Suppressor macrophage (primary cell): ENCODE measurements at places on chromosomes 7 and 10.

- peak; percentile 72 for DNase-seq
Measured at GRCh38 chr7:142478479-142479220, 220.8 kb upstream of the PRSS58 start.

GRCh38 chr7:85522070-85522469 lies 335.2 kb upstream of the SEMA3D start:
- no peak for DNase-seq

DNA sequence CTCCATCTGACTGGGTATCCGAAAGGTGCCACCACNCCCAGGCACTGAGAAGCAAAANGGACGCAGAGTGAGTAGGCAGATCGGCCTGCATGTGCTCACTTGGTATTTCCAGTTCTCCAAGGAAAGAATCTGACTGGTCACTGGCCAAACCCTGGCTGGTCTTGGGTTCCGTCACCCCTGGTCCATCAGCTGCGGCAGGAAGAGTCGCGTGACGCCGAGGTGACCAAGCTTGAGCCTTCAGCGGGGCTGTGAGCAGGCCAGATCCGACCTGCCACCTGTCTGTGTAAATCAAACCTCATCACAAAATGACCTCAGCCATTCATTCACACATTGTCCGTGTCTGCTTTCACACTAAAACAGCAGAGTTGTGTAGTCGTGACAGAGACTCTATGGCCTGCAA lies 28.8 kb upstream of the CHST15 start:
- DNase-seq, result no peak

DNA sequence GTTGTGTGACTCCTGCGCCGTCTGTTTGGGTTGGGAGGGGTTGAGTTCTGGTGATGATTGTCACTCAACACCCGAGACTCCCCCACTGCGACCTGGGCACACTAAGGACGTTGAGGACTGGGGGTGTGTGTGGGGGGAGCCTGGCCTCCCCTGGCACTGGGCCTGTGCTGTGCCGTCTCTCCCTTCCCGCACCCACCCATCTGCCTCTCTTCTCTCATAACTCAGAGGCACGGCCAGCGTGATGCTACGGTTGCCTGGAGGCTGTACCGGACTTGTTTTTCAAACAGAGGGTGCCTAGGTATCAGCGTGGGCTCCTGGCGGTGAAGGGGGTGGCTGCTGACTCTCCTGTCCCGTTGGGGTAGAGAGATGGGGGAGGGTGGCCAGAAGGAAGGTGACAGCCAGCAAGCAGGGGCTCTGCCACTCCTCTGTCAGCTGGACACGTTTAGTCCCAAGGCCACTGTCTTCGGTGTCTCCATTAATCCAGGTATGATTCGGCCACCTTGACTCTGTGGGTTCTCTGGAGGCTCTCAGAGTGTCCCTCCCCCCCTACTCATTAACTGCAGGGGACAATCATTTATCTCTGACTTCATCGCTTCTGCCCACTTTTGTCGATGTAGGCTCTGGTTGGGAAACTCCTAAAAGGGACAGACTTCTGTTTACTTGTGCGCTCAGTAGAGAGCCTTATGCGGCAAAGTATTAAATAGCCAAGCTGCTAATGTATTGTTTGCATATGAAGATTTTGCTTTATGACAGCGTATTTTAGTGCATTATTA lies 56.5 kb upstream of the PFKFB3 start:
- DNase-seq, result no peak

GRCh38 chr10:69446650-69447151 lies 4.6 kb upstream of the TSPAN15 start:
- DNase-seq, result peak; percentile 41

DNA sequence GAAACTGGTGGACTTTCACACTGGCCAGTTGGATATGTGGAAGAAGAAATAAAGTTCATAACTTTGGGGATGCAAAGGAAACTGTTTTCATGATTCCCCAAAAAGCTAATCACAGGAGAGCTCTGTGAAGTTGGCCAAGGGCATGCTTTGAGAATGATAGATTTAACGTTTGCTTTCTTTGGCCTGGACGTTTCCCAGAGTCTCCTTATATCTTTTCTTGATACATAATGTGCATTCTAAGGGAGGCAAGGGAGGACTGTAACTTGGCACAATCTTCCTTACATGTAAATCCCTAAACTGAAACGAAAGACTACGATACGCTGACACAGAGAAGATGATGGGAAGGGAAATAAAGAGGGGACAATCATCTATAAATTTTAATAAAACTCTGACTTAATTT lies 176.5 kb upstream of the INHBA start:
- DNase-seq, result no peak

DNA sequence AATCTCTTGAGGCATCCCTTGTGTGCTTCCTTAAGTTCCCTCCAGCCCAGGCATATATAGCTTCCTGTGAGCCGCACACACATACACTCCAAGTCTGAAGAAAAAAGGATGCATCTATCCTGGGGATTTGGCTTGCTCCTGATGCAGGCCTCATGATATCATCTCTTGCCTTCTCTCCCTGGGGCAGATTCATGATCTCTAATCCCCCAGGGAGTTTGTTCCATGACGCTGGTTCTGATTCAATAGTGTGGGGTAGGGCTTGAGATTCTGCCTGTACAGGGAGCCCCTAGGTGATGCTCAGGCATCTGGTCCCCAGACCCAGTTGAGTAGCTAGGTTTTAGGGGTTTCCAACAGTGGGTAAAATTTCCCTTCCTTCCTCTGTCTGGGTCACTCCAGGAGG lies 1.5 kb downstream of the PON1 start:
- DNase-seq, result no peak

DNA sequence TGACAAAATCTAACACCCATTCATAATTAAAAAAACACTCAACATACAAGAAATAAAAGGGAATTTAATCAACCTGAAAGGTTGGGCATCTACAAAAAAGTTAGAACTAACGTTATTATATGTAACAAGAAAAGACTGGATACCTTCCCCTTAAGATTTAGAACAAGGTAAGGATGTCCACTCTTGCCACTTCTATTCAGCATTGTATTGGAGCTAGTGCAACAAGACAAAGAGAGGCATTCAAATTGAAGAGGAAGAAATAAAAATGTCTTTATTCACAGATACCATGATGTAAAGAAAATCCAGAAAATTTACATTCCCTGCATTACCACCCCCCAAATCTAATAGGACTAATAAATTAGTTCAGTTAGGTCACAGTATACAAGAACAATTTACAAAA lies 18.3 kb downstream of the FAM149B1 start:
- DNase-seq, result no peak

DNA sequence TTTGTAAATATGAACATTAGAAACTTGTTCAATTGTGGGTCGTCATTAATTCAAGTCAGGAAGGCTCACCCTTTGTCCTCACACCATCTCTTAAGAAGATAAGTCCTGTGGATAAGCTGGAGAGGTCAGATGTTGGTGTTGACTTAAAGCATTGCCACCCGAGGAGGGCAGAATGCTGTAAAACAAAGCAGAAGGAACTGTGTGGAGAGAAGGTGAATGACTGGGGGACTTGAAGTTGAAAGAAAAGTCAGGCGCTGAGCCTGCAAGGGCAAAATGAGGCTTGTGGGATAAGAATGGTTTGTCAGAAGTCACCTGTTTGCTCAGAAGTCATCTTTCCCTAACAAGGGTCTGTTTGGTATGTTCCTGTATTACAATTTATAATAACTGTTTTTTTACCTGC lies 9.1 kb downstream of the RPA3 start:
- DNase-seq, result no peak

GRCh38 chr10:128727114-128727513 lies 600.9 kb upstream of the MKI67 start:
- DNase-seq, result no peak

DNA sequence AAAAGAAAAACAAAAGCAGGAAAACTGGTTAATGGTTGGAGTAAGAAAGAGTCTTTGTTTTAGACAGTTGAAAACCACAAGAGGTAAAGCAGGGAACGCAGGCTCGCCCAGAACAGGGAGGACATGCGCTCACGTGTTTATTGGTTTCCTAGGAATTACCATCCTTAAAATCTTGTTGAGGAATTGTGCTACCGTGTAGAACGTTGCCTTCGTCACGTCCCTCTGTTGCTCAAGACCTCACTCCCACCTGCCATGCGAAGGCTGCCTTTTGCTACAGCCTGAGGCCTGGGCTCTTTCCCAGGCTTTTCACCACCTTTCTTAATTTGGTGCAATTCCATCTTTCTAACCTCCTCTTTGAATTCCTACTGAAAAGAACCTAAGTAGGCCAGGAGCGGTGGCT lies 61.6 kb upstream of the CAMK1D start:
- DNase-seq, result no peak

DNA sequence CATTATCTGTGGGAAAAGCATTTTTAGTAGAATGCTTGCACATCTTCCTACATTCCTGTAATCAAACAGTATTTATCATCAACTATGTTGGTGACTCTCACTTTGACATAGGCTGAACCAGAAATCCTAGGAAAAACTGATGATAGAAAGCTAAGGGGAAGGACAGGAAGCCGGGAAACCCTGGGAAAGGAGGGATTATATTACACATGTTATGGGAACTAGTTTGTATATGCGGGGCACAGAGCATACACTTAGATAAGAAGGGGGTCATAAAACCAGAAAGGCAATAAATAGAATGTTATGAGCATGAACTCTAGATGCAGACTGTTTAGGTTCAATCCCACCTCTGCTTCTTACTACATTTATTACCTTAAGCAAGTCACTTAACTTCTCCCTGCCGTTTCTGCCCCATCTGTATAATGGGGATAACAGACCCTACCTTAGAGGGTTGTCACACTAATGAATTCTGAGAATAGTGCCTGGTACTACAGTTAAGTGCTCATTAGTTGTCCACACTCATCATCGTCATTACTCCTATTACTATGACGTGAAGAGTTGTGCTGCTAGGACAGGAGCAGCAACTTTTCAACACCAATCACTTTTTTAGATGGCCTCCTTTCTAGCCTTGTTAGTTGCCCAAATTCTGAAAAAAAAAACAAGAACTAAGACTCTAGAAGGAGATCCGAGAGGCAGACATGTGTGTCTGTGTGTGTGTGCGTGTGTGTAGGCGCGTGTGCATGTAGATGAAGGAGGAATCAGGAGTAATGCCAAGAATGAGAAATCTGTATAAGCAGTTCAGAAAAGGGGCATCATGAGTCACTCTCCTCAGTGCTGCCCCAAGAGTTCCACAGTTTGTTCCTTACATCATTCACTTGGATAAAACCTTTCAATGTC lies 52.2 kb downstream of the KMT2C start:
- peak; percentile 89 for DNase-seq

GRCh38 chr10:44786286-44786850 lies 124.8 kb upstream of the TMEM72 start:
- DNase-seq, result no peak

- no peak for DNase-seq
Measured at GRCh38 chr10:77973276-77973675, 46.7 kb upstream of the DLG5 start.

DNA sequence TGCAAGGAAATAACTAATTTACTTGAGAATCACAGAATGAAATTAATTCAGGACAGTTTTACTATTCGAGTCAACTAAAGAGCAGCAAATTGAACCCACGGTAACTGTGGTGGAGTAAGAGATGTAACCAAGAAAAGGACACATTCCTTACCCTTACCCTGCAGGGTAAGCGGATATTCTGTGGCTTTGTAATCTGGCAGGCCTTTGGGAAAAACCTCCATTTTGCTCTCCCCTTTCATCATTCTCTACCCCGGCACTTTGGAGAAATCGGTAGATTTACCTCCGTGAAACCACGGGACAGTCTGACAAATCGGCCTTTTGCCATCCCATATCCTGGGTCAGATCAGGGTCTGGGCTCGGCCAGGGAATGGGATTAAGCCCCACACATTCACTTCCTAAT lies 18.4 kb downstream of the RCC1L start:
- DNase-seq, result no peak

GRCh38 chr10:118054383-118054782 lies 7.6 kb upstream of the RAB11FIP2 start:
- DNase-seq, result no peak

GRCh38 chr10:130454543-130455000 lies 318.4 kb downstream of the GLRX3 start:
- no peak for DNase-seq

DNA sequence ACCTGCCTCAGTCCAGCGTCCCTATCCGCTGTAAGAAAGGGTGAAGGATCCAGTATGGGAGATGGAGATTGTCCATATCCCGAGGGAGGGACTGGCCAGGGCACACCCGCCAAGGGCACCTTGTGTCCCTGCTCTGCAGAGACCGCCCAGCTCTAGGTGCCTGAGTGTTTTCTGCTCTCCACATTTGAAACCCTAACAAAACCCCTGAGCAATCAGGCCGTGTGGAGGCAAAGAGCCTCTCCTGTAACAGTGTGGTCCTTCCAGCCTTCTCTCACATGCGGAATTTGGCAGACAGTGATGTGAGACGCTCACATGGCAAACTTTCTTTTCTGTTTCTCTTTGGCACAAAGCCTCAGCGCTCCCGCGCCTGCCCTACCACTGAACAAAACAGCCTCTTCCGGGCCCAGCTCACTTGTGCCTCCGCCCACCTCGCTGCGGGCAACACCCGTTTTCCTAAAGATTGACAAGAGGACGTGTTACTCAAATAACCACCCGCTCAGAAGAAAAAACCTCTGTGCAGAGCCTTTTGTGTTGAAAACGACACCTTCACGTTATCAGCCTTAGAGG lies 514.8 kb downstream of the DNAJB6 start:
- peak; percentile 94 for DNase-seq

DNA sequence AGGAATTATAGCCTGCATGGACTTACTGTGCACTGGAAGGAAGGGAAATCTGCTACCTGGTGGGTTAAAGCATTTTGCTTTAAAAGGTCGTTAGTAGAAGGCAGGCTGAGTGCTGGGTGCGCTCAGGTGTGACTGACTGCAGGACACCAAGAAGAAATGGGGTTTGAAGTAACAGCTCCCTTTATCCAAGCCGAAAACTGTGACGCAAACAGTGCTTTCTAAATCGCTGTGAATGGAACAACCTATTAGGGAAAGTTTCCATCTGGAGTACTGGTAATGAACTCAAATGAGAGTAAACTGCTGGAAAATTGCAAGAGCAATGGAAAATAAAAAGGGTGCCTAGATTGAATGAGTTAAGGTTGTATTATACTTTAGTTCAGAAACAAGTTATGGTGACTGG lies 95.3 kb downstream of the CNNM2 start:
- no peak for DNase-seq

DNA sequence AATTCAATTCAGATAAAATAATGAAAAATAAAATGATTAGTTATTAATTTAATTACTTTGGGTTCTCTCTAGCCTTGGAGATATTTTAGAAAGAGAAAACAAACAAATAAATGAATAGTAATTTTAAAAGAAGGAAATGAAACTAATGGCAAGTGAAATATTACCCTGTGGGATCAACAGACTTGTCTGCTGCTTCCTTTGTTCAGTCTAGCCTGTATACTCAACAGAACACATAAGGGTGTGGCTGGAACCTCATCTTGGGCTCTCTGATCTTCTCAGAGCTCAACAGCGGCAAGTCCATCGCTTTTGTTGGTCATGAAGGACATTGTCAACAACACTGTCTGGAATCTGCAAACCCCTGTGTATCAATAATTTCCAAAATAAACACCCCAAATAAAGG lies 904.9 kb downstream of the IPMK start:
- no peak for DNase-seq

- DNase-seq, result no peak
Measured at GRCh38 chr10:71700731-71701368, 18.7 kb downstream of the C10orf105 start.
